ENCODE measurements at places on chromosomes 6 and 20.
A peak's percentile ranks its signal among the peaks of the same experiment; 100 is the strongest.

GRCh38 chr6:75081921-75082320, 123.9 kb downstream of the COL12A1 start:
- DNase-seq, result no peak

DNA sequence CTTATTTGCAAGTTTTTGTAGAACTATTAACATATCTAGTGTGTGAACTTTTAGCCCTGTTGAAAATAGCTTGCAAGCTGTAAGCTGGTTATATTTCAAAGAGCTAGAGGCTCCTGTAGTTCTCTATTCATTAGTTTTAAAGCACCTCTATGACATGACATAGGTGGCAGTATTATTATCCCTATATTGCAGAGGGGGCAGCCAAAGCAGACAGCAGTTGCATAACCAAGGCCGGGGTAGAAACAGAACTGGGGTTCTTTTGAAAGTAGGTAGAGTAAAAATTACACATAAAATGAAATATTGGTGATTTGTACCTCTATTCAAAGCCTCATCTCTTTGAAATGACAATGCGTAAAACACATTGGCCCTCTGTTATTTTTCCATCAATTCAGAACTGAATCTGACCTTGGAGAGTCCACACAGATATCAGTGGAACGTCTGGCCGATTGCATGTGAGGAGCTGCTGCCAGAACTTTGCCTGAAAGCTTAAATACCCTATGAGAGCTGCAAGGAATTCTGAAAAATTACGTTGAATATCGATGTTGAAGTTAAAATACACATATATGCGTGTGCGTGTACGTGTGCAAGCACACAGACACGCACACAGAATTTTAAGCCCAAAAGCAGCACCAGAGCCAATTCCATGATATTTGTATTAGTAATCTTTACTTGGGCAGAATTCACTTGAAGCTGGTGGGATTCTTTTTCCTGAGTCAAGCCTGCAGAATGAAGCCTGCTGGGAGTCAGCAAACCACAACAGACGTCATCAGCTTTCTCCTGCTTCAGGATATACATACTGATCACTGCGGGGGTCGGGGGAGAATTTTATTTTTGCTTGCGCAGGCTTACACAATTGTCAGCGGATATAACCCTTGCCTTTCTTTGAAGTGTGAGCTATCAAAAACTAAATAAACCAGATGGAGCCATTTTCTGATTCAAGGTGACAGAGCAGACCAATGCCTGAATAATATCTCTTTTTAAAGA, 163.2 kb downstream of the PDE7B start:
- DNase-seq, result no peak

DNA sequence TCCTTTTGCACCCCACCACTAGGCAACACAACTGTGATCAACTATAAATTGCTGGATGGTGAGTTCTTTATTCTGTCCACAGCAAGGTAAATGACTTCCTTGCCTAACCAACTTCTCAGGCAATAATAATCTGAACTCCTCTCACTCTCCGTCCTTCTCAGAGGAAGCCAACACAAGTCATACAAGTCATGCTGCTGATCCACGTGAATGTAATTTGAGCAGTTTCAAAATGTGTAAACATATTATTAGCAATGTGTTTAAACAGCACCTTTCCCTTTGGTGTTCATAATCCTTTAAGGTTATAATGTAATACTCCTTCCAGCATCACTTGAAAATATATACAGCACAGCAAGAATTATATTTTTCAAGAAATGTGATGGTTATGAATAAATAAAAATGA, 127.9 kb downstream of the QRSL1 start:
- DNase-seq, result no peak

- DNase-seq, result no peak
These were observed 360.5 kb downstream of the KIF16B start for GRCh38 chr20:16212790-16213189.

GRCh38 chr6:135983093-135983492, 131.6 kb downstream of the PDE7B start:
- DNase-seq, result no peak

GRCh38 chr6:115891750-115892149, 168.9 kb downstream of the FRK start:
- DNase-seq, result no peak

DNA sequence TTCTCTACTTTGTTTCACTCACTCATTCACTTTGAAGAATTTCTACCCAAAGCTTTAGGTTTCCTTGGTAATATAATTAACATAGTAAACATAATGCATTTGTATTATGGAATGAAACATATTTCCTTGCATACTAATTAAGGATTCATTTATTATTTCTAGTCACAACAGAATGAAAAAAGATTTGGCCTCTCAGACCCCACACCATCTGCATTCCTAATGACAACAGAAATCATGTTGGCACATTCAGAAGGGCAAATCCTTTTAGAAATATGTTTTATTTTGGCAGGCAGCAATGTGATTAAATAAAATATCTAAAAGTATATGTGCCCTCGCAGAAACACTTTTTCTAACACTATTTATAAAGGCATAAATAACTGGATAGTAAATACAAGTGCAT, 163.4 kb downstream of the HTR1B start:
- DNase-seq, result no peak

DNA sequence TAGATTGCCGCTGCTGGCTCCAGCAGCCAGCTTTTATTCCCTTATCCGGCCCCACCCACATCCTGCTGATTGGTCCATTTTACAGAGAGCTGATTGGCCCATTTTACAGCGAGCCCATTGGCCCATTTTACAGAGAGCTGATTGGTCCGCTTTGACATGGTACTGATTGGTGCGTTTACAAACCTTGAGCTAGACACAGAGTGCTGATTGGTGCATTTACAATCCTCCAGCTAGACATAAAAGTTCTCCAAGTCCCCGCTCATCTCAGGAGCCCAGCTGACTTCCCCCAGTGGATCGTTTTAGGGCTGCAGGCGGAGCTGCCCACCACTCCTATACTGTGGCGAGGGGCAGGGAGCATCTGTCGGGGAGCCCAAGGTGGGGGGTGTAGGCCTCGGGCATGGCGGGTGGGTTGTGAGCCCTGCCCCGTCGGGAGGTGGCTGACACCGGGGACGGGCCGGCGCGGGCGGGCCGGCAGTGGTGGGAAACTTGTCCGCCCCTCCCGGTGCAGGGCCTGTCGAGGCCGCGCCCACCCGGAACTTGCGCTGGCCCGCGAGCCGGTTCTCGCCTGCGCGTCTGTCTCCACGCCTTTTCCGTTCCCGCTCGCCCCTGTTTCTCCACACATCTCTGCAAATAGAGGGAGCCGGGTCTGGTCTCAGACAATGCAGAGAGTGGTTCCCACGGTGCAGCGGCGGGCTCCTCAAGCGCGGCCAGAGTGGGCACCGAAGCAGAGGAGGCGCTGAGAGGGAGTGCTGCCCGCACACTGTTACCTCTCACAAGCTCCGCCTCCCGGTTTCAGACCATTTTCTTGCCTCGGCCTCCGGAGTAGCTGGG, 86.1 kb upstream of the STMND1 start:
- peak; percentile 18 for DNase-seq

DNA sequence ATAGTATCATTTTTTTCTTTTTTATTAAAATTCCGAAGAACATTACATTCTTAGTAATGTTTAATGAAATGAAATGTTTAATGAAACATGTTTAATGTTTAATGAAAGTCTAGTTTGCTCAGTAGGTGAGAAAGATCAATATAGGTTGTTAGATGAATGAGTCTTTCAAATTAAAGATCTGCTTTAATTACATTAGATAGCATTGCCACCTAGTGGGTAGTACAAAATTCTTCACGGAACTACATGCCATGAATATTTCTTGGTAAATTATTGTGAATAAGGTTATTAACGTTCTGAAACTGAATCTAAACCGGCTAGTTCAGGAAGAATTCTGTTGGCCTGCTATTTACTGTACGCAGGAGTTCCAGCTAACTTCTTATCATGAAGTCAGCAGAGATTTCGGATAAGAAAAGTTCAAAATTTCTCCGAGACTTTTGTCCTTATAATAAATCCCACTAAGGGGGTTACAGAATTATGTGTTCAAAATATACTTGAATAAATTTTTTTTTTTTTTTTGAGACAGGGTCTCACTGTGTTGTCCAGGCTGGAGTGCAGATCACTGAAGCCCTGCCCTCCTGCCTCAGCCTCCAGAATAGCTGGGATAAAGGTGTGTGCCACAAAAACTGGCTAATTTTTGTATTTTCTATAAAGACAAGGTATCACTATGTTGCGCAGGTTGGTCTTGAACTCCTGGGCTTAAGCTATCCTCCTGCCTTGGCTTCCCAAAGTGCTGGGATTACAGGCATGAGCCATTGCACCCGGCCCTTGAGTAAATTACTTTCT, 7.9 kb upstream of the GMNN start:
- DNase-seq, result no peak

GRCh38 chr6:128492386-128492785, 28.0 kb downstream of the PTPRK start:
- no peak for DNase-seq

GRCh38 chr6:17971128-17972073, 16.0 kb downstream of the KIF13A start:
- DNase-seq, result no peak

GRCh38 chr6:117018771-117019170, 141.7 kb downstream of the RFX6 start:
- DNase-seq, result no peak

DNA sequence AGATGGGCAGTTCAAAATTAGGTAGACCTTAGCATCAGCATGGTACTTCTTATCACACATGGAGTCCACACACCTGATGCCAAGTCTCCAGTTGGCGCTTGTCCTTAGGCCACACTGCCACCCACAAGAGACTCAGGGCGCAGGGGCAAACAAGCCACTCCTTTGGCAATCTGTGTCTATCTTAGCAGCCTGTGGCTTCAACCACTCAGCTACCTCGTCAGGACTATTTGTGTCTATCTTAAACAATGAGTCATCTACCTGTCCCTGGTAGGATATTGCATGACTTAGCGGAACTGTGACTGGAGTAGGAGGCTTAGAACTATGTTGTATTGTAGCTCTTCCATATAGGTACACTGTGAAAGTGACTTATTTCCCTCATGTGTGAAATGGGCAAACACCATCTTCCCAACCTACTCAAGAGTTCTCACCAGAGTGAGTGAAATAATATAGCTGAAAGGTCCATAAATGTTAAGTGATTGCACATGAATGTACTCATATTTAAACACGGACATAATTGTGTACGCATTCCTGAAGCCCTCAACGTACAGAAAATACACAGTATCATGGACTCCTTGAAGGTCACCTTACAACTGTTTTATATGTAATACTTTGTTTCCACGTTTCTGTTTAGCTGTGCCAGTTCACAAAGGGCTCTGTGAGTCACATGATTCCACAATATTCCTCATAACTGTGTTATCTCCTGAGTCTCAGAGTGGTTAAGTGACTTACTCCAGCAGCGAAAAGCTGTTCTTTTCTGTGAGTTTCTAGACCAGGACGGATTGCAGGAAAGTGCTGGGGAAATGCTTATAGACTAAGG, 1.6 kb downstream of the TRIM27 start:
- DNase-seq, result peak; percentile 14

DNA sequence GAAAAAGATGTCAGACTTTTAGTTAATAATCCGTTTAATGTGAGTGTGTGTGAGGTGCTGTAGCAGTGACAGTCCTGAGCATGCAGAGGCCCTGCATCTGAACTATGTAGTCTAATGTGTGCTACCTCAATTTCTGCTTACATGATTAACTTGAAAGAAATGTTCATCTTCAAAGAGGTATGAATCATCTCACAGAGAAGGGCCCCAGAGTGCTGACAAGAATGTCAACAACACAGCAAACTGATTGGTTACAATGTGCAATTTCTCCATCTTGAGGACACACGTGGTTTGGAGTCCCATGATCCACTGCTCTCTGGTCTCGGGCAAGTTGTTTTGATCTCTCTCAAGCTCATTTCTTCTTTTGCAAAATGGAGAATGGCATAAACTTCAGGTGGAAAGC, 61.7 kb upstream of the EMILIN3 start:
- peak; percentile 8 for DNase-seq

Data from activated CD4-positive, alpha-beta T cell treated with anti-CD3 and anti-CD28 coated beads, Interleukin-2, amount 50 U/mL, for 1 hour (primary cell).